Uterus (tissue), 4 donors: ENCODE measurements at places on chromosomes 6 and 20. TPM values are rescaled to one million over a fixed set of nuclear protein-coding genes. Genes with fewer than 3 reads are reported as not detected.
A peak's percentile ranks its signal among the peaks of the same experiment; 100 is the strongest.

The FAM162B gene
- 8.0 TPM for total RNA-seq

The FAM8A1 gene
- 58.5 TPM for total RNA-seq

The DEFB124 gene
- total RNA-seq, result not detected

The AVP gene
- total RNA-seq, result not detected

The OXT gene
- total RNA-seq, result 4.2 TPM

The CPNE5 gene
- total RNA-seq, result 33.8 TPM

The ALDH8A1 gene
- total RNA-seq, result 1.4 TPM

- no peaks in the 10 kb centered on the region for H3K36me3 ChIP-seq
- DNase-seq, result no peak
- H3K4me1 ChIP-seq, result no peaks in the 10 kb centered on the region
- no peaks in the 10 kb centered on the region for H3K27me3 ChIP-seq
Observed at GRCh38 chr20:35301426-35301825, 9.2 kb upstream of the FAM83C start.

DNA sequence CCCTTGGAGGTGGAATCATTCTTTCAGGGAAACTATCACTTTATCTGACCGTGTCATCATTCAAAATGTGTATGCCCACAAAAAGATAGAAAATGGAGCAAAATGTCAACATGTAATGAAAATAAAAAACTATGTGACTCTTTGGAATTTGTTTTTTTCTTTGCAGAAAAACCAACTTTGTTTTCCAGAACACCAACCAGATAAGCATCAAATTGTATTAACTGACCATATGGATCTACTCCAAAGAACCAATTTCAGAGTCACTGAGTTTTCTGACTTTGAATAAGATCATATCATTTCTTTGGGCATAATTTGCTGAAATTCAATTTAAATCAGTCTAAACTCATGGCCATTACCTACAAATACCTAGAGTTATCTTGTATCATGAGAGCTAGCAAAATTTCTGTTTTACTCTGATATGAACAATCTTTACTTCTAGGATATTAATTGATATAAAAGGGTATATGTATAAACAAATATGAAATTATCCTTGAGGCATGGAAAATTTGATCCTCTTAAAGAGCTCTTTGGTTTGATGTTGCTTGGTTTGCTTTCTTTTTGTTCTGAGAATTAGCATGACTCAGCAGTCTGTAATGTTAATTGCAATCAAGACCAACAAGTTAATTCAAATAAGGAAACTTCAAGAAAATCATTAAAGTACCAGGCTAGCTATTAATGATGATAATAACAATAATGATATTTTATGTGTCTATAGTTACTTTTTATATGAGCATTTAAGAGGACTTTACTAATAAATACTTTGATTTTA lies 444.4 kb upstream of the MARCKS start:
- no peaks in the 10 kb centered on the region for H3K4me1 ChIP-seq
- DNase-seq, result no peak
- no peak overlapping the region for H3K4me3 ChIP-seq
- H3K27me3 ChIP-seq, result no peaks in the 10 kb centered on the region
- H3K36me3 ChIP-seq, result no peaks in the 10 kb centered on the region

DNA sequence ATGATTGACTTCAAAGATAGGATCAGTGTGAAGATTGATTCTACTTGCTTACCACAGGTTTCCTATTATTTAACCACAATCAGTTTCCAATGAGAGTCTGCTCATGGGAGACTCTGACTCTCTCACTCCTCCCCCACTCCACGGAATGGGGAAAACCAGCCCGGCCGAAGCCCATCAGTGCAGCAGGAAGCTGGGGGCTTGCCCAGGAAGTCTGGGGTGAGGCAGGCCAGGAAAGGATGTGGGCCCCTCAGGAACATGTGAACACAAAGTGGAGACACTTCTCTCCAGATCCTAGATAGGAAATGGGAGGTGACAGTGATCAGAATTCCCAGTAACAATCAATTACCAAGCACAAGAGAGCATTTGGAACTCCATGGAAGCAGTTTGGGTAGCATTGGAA lies 144.2 kb downstream of the TTLL2 start:
- no peak overlapping the region for H3K27ac ChIP-seq
- no peaks in the 10 kb centered on the region for H3K27me3 ChIP-seq
- H3K4me3 ChIP-seq, result no peak overlapping the region
- H3K36me3 ChIP-seq, result no peaks in the 10 kb centered on the region
- no peaks in the 10 kb centered on the region for H3K4me1 ChIP-seq

DNA sequence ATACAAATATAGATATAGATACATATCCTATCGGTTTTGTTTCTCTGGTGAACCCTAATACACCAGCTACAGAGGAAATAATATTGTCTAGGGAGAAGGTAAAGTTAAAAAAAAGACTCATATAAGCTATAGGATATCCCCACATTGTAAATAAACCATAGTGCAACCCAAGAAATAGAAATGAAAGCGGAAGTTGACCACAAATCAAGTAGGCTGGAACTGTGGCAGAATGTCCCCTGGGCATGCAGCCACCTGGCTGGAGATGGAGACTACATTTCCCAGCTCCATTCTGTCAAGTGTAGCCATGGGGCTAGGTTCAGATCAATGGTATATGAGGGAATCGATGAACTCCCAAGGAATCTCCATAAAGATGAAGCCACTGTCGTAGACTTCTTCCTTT lies 70.1 kb upstream of the RPS6KA2 start:
- no peaks in the 10 kb centered on the region for H3K36me3 ChIP-seq
- H3K27ac ChIP-seq, result no peak overlapping the region
- no peaks in the 10 kb centered on the region for H3K4me1 ChIP-seq
- H3K4me3 ChIP-seq, result no peak overlapping the region

DNA sequence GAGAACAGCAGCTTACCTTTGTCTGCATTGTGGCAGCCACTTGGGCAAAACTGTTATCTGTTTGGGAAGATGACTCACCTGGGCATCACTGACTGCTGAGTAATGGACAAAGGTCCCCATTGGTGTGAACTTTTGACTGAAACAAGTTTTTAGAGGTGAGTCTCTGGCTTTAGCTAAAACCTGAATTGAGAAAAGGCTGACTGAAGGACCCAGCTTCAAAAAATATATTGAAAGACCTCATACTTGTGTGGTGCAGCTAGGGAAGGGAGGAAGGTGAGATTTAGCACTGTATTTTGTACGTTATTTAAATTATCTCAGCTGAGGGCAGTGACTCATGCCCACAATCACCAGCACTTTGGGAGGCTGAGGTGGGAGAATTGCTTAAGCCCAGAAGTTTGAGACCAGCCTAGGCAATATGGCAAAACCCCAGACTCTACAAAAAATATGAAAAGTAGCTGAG lies 4.5 kb upstream of the CITED2 start:
- no peaks in the 10 kb centered on the region for H3K27me3 ChIP-seq
- no peak for DNase-seq
- no peak overlapping the region for H3K27ac ChIP-seq
- no peaks in the 10 kb centered on the region for H3K36me3 ChIP-seq

DNA sequence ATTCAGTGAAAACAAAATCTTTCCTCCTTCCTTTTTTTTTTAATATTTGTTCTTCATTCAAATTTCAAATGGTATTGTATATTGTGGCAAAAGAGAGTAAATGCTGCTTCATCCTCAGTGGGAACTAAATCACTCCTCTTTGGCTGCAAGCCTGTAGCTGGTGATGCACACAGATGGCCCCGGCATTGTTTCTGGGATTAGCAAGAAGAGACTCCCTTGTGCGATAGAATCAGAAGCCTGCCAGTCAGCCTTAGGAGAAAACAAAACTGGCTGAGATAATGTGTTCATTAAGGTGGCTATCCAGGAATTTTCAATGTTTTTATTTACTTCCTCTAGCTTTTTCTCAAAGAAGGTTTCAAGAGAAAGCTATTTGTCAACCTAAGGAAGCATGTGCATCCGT lies 20.7 kb upstream of the ELOVL2 start:
- H3K27ac ChIP-seq, result no peak overlapping the region
- DNase-seq, result no peak
- H3K36me3 ChIP-seq, result no peaks in the 10 kb centered on the region
- H3K27me3 ChIP-seq, result no peaks in the 10 kb centered on the region

DNA sequence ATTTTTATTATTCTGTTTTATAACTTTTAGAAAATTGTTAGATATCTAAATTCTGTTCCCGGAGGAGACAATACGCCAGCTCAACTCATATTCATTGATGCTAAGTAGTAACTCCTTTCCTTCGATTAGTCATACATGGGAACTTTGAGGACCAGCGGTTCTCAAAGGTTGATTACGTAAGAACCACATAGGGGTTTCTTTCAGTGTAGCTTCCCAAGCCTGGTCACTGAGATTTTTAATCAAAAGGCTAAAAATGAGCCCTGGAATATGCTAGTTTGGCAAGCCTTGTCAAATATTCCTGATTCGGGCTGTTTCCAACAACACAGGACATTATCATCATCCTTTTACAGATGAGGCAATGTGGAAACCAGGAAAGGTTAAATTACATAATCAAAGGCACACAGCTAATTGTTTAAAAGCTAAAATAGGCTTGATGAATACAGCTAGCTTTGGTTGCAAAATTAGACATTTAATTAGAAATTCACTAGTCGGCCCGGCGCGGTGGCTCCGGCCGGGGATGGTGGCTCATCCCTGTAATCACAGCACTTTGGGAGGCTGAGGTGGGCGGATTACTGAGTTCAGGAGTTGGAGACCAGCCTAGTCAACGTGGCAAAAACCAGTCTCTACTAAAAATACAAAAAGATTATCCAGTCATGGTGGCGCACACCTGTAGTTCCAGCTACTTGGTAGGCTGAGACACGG lies 14.6 kb upstream of the MEI4 start:
- H3K4me1 ChIP-seq, result no peaks in the 10 kb centered on the region
- no peak overlapping the region for H3K4me3 ChIP-seq
- no peak overlapping the region for H3K27ac ChIP-seq
- no peak for DNase-seq

DNA sequence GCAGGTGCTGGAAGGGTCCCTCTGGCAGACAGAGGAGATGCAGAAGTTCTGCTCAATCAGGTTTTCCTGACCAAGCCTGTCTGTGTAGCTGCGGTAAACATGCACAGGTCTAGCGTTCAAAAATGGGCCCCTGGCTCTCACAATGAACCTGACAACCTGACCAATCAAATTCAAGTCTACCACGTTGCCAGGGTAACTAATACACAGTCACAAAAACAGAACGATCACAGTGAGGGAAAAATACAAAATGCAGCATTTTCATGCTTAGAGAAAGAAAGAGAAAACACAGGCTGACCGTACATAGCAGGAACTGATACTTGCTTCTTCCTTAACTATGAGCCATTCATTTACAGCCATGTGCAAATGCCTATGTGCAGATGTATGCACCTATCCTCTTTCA lies 353.1 kb upstream of the TSHZ2 start:
- no peak overlapping the region for H3K27ac ChIP-seq
- no peaks in the 10 kb centered on the region for H3K36me3 ChIP-seq
- H3K27me3 ChIP-seq, result no peaks in the 10 kb centered on the region
- no peaks in the 10 kb centered on the region for H3K4me1 ChIP-seq
- DNase-seq, result no peak

DNA sequence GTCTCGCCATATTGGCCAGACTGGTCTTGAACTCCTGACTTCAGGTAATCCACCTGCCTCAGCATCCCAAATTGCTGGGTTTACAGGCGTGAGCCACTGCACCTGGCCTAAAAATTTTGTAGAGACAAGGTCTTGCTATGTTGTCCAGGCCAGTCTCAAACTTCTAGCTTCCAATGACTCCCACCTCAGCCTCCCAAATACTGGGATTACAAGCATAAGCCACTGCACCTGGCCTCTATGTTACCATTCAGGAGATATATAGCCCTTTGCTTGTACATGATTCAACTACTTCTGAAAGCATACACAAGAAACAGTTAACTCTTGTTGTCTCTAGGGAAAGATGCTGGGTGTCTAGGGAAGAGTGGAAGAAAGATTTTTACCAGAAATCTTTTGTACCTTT lies 19.0 kb upstream of the NCOA3 start:
- no peak overlapping the region for H3K4me3 ChIP-seq
- no peaks in the 10 kb centered on the region for H3K27me3 ChIP-seq
- no peak for DNase-seq
- no peaks in the 10 kb centered on the region for H3K36me3 ChIP-seq

DNA sequence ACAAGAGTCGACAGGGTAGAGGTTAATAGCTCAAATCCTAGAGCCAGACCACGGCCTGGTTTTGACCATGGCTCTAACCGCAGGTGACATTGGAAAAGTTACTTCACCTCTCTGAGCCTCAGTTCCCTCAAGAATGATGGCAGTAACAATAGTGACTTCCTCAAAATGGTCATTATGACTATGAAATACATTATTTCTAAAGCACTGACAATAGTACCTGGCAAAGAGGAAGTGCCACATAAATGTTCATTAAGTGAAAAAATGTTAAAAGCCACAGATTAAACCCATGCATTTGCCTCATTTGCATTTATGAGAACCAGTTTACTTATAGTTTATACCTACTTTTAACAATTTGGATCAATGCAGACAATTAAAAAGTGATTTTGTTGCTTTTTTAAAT lies 12.3 kb downstream of the BTBD3 start:
- DNase-seq, result no peak
- no peaks in the 10 kb centered on the region for H3K27me3 ChIP-seq
- no peak overlapping the region for H3K4me3 ChIP-seq
- H3K27ac ChIP-seq, result no peak overlapping the region
- H3K36me3 ChIP-seq, result no peaks in the 10 kb centered on the region

GRCh38 chr6:90978046-90978445 lies 391.2 kb upstream of the MAP3K7 start:
- no peak for DNase-seq
- H3K27me3 ChIP-seq, result no peaks in the 10 kb centered on the region
- no peak overlapping the region for H3K4me3 ChIP-seq

- no peaks in the 10 kb centered on the region for H3K27me3 ChIP-seq
- no peak overlapping the region for H3K4me3 ChIP-seq
Observed at GRCh38 chr20:17665756-17666155, 16.3 kb downstream of the RRBP1 start.

- H3K4me3 ChIP-seq, result no peak overlapping the region
- no peaks in the 10 kb centered on the region for H3K27me3 ChIP-seq
Observed at GRCh38 chr6:167560673-167561569, 236.0 kb downstream of the TTLL2 start.

DNA sequence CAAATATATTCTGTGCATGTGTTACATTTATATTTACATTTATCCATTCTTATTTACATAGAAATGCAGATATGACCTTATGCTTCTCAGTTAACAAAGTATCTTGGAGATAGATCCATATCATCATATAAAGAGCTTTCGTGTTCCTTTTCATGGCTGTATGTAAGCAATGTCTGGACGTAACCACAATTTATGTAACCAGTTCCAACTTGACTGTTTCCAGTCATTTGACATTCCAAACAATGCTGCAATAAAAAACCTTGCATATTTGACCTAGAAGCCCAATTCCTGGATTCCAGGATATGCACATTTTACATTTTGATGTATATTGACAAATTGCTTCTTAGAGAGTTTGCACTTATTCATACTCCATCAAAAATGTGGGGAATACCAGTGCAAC lies 113.7 kb upstream of the F13A1 start:
- no peak overlapping the region for H3K27ac ChIP-seq
- no peaks in the 10 kb centered on the region for H3K36me3 ChIP-seq
- no peak overlapping the region for H3K4me3 ChIP-seq

GRCh38 chr20:37202267-37202943 lies 23.1 kb upstream of the MROH8 start:
- peak overlapping the region; percentile 72 for H3K27ac ChIP-seq
- no peak overlapping the region for H3K4me3 ChIP-seq
- no peaks in the 10 kb centered on the region for H3K4me1 ChIP-seq
- DNase-seq, result peak; percentile 60
- H3K36me3 ChIP-seq, result no peaks in the 10 kb centered on the region

GRCh38 chr6:160930547-160931377 lies 60.8 kb upstream of the MAP3K4 start:
- no peaks in the 10 kb centered on the region for H3K36me3 ChIP-seq
- peak overlapping the region; percentile 60 for H3K27ac ChIP-seq
- DNase-seq, result peak; percentile 80
- H3K4me3 ChIP-seq, result peak overlapping the region; percentile 56
- no peaks in the 10 kb centered on the region for H3K27me3 ChIP-seq
